Activated naive CD4-positive, alpha-beta T cell (primary cell): ENCODE measurements at places on chromosomes 5 and 9.

- no peak for DNase-seq
These were observed 32.1 kb upstream of the CLINT1 start for GRCh38 chr5:157890836-157891597.

DNA sequence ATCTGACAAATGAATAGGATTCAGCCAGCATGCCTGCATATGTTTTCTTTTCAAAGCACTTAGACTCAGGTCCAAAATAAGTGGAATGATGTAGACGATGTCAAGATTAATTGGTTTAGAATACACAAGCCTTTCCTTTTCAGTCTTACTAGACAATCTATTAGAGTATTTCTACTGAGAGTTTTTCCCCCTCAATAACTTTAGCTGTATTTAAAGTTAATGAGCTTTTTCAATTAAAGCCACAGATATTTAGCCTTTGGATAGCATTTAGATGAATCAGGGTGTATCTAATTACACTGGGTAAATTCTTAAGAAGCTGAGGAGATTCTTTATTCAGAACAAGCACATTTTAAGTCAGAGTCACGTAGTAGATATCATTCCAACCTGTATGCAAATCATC, 198.7 kb upstream of the MPDZ start:
- DNase-seq, result no peak

DNA sequence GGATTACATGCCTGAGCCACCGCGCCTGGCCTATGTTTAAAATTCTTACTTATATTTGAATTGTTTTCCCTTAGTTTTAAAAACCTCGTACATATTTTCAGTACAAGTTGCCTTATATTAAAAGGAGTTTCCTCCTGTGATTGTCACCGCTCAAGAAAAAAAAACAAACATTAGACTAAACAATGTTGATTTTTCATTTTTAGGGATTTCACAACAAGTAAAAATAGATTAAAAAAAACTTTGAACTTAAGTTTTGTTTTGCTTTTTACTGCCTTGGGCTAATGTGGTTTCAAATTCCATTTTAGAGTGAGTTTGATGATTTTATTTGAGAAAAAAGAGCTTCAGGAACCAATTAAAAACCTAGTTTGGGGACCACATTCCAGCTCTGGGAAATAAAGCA, 1196.6 kb upstream of the CDH18 start:
- no peak for DNase-seq

DNA sequence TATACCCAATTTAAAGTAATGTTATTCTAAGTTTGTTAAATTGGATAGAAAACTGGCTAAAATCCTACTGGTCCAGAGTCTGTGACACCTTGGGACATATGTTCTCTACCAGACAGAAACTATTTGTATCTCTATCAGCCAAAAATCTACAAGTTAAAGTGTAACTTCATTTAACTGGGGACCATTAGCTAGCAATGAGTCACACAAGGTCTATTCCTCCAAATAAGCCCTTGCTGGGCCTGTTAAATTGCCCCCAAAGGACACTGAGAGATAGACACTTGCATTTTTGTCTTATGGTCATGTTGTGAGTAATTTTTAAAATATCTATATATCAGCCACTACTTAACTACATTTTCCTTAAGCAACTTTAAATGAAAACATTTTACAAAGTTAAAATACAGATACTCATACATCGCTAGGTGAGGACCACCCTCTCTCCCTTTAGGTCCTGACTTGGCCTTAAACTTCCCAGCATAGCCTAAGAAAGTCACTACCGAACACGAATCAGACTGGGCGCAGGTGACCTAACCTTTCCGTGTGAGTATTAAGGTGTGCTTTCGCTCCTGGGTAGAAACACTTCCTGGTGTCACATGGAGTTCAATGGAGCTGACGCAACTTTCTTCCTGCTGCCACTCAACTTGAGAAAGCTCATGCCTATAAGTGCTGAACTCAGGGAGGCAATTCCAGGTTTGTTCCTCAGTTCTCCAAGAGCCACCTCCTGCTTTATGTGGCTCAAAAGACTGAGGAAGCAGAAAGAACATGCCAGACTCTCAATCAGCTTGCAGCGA, 249.1 kb downstream of the DIRAS2 start:
- DNase-seq, result no peak

- no peak for DNase-seq
These were observed 353.6 kb downstream of the SLIT3 start for GRCh38 chr5:168947212-168947868.

GRCh38 chr5:33470544-33470943, 29.8 kb downstream of the TARS1 start:
- DNase-seq, result no peak

DNA sequence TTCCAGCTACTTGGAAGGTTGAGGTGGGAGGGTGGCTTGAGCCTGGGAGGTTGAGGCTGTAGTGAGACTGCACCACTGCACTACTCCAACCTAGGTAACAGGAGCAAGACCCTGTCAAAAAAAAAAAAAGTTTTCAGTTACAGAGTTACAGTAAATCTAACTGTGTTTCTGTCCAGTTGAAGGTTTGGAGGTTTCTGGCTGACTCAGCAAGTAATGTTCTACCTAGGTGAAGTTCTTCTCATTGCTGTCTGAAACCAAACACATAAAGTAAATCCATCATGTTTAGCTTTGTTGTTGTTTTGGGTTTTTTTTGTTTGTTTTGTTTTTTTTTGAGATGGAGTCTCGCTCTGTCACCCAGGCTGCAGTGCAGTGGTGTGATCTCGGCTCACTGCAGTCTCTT, 7.9 kb upstream of the ANKHD1 start:
- DNase-seq, result no peak

DNA sequence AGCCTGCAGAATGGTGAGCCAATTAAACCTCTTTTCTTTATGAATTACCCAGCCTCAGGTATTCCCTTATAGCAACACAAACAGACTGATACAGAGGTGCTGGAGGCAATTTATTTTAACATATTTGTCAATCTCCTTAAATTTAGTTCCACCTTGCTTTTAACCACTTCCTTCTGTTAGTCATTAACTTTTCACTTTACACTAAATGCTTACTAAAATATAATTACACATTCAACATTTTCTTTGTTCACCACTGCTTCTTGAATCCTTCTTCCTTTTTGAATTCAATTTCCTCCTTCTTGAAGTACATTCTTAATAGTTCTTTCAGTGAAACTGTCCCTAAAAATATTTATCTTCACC, 39.4 kb downstream of the LYRM7 start:
- DNase-seq, result no peak

GRCh38 chr5:136620016-136620419, 254.7 kb upstream of the TRPC7 start:
- DNase-seq, result no peak

- no peak for DNase-seq
These were observed 610 bp downstream of the GFRA3 start for GRCh38 chr5:138273834-138274188.

DNA sequence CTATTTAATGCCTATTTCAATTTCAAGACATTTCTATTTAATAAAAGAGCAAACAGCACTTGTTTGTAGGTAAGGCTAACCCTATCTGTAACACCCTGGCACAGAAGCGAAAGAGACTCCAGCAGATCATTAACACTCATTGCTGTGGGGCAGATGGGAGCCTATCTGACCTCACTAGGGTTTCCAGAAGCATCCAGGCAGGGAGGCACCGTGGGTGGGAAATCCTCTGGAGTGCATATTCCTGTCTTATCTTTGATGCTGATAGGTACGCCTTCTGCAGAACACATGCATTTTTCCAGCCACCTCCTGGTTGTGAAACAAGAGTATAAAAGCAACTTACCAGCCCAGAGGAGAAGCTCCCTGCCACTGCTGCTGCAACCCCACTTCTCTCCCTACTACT, 233.7 kb downstream of the GLIS3 start:
- no peak for DNase-seq

DNA sequence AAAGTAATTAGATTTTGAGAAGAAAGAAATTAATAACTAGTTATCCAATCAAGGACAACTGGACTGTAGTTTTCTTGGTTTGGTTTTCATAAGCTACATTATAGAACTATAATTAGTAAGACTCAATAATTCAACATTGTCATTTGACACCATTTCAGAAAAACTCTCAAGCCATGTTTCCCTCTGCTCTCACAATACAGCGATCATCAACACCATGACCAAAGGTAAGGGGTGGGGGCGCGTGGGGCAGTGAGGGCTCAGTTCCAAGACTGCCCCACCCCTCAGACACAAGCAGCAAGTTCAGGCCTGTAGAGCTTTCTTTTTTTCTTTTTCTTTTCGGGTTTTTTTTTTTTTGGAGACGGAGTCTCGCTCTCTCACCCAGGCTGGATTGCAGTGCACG, 6.4 kb downstream of the CMBL start:
- no peak for DNase-seq

DNA sequence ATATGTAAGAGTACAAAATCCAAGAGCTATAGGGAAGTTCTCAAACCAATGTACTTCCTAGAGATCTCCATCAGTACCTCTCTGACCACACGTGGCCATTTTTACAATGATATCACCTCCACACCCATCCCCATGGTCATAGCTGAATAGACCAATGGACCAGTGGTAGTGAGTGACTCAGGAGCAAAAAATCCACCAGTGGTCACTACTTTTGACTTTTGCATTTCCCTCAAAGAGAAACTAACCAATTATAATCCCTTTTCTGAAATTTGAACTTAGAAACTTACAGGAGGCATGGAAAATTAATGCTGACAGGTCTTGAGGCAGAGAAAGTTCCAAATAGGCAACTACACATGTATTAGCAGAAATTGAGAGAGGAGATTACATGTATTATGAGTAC, 238.4 kb downstream of the TRPM3 start:
- DNase-seq, result no peak

DNA sequence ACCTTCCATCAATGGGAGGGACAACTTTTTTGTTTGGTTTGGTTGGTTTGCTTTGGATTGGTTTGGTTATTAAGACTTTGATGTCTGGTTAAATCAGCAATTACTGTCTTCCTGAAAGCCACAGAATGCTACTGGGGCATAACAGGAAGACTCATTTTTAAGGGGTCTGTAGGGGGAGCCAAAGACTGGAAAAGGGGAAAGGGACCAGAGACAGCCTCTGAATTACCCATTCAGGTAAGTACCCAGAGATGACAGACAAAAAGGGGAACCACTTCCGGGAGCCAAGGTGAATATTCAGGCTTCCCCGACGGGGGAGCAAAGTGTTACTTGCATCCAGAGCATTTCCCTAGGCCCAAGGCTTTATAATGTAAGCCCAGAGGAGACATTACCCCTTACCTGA, 4.6 kb upstream of the FEM1C start:
- no peak for DNase-seq

DNA sequence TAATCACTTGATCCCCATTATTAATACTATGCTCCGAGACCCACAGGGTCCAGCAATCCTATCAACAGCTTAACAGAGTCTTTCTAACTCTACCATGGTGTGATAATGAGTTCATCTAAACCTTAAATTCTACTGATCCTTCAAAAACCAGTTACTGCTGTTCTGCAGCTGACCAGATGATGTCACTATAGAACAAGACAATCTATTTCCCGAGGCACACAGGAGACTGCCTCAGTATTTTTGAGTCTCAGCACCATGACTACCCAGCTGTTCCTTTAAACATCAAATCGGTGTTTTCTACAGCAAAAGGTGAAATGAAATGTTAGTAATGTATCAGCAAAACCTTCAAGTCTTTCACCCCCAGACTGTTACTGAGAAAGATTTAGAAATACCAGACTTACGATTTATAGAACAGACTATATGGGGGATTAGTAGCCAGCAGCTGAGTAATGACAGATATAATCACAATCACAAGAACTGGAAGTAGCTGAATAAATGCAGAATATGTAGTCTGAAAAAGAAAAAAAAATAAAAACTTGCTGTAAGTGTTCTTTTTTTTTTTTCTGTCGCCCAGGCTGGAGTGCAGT, 16.9 kb downstream of the DNAJC18 start:
- no peak for DNase-seq

GRCh38 chr9:4430432-4431261, 59.6 kb upstream of the SLC1A1 start:
- no peak for DNase-seq

DNA sequence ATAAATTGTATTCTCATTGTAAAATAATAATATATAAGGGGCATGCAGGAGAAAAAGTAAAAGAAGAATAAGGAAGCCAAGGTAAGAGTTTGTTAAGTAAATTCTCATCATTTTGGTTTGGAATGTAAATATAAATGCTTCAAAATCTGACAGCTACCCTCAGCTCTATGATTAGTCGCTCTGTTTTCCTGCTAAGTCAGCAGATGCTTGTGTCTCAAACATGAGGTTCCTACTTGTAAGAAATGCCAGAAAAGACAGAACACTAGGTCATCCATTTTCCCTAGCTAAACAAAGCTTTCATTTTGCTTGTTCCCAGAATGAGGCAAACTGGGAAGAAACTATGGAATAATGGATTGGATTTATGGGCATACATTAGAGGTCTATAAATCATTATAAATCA, 293.1 kb downstream of the DMRTA1 start:
- no peak for DNase-seq

DNA sequence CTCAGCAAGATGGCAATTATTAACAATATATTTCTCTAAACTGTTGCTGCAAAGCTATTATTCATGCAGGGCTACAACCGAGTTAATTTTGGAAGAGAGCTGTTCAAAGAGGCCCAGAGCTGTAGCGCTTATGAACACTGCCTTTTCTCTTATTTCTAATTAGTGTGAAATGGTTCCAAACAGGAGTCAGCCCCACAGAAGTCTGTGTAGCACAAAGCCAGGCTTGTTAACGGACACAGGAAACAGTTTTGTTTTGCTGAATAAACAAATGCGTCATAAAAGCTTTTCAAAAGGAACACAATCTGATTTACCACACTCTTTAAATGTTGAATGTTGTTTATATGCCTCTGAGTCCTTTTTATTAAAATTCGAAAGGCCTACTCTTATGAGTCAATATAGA, 396.5 kb downstream of the ANXA1 start:
- no peak for DNase-seq

DNA sequence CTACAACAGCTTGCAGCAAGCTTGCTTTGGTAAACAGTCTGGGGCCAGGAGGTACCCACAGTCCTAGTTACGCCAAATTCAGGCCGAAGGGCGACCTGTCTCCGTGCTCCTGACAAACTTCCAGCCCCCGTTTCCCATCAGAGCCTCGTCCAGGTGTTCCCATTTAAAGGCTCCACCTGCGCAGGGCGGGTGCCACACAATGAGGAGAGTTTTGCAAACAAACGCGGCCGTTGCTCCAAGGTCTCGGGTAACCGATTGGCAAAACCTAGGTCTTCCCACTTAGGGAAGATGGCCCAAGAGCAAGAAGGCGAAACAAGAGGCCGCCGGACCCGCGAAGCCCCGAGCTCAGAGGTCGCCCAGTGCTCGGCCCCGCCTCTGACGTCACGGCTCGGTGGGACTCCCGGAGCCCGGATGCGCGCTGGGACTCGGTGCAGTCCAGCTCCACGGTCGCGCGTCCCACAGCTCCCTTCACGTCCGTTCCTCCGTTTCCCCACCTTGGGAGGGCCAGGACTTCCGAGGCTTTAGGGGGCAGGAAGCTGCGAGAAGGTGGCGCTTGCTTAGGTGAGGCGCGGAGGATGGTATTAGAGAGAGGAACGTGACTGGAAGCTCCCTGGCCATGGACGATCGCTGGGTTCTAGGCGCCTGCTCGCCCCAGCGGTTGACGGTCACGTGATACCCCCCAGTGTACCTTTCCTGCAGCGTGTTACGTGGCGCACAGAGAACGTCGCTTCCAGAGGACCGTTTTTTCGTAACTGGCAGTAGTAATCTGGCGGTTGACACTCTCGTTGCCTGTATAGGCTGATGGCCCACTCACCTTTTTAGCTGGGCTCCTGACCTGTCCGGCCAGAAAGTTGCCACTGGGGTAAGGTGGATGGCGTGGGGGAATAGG, 41.8 kb upstream of the KDM4C start:
- DNase-seq, result peak; percentile 31
